ENCODE measurements at places on chromosomes 5 and 9.

- no peak for DNase-seq
Observed at GRCh38 chr9:36165826-36166167, 3.4 kb upstream of the CCIN start.

- no peak for DNase-seq
Observed at GRCh38 chr5:82387001-82387818, 109.1 kb upstream of the RPS23 start.

- DNase-seq: no peak
Observed at GRCh38 chr9:115192280-115192679, 74.3 kb upstream of the TNC start.

GRCh38 chr5:174744896-174745295 lies 20.5 kb downstream of the MSX2 start:
- no peak for DNase-seq

DNA sequence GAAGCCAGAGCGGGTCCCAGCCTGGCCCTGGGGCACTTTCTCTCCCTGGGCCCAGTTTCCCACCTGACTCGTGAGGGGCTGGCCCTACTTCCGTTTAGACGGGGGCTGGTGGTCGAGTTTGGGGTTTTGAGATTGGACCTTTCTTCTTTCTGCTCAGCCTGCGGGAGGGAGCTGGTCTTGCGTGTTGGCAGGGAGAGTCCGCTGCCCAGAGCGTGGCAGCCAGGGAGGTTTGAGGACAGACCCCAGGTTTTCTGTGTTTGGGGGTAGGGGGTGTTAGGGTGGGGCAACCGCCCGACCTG lies 6.0 kb upstream of the PITX1 start:
- DNase-seq: no peak

GRCh38 chr5:31993165-31993961 lies 180.8 kb downstream of the GOLPH3 start:
- DNase-seq: no peak

DNA sequence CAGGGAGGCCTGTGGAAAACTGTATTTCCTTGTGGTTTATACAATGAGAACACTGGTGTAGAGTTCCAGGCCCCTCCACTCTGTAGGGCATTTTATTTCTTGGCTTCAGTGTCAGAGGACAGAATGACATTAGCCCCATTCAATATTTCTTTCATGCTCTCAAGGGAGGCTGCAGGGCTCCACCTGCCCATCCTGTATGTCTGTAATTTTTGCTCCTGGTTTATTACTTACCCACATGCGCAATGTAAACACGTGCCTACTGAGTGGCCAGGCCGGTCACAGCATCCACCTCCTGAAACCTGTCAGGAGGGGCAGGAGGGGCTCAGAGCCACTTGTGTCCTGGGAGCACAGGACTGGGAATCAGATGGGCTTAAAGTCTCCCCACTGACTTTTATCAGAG lies 82.4 kb downstream of the GADD45G start:
- peak; percentile 32 for DNase-seq

- no peak for DNase-seq
Observed at GRCh38 chr5:172178991-172179989, 8.7 kb downstream of the STK10 start.

DNA sequence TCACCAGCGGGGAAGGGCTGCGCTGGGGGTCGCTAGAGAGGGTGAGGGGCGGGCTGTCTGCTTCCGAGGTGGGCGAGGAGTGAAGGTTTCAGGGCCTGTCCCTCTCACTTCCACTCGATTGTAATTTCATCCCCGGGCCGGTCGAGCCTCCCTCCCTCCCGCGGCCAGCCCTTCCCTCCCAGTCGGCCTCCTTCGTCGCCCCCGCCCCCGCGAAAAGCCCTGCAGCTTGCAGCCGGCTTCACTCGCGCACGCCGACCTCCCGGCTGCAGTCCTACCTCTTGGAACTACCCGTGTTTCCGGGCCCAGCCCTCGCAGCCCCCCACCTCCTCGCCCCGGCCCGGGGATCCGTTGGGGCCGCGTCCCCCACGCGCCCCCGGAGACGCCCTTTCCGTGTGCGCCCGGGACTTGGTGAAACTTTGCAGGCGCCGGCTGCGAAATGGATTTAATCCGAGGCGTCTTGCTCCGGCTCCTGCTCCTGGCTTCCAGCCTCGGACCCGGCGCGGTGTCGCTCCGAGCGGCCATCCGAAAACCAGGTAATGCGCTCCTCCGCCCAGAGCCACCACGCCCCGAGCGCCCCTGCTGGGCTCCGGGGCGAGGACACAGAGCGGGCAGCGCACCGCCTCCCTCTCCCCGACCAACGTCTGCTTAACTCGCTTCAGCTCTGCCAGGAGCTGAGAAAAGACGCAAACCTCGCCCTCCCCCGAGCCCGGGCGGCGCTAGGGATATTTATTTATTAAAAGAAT lies at the start of gene EGFLAM:
TSS of gene EGFLAM (plus strand) at position 241 of the 743 bp plus-strand sequence. CDS start at position 437, 196 bp downstream.
- DNase-seq: no peak

DNA sequence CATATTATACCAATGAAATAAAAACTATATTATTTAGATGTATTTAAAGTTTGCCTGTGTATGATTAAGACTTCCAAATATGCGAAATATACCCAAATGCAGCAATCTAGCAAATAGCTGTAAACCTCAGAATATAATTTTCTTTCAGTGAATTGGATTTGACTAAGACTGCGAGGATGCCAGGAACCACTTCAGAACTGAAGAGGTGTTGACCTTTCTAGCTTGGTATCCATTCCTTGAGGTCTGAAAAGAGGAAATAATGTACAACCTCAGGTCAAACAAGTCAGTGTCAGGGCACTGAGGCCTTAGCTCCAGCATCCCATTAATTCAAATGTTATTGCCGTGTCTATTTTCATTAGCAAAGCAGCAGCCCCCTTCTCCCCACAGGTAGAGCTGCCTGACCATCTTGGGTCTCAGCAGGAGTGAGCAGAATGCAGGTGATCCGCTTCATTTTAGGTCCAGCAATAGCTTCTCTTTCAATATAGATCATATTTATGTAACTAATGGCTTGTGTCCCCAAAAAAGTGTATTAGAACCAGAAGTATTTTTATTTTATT lies 100.0 kb downstream of the KIAA1958 start:
- DNase-seq: no peak

DNA sequence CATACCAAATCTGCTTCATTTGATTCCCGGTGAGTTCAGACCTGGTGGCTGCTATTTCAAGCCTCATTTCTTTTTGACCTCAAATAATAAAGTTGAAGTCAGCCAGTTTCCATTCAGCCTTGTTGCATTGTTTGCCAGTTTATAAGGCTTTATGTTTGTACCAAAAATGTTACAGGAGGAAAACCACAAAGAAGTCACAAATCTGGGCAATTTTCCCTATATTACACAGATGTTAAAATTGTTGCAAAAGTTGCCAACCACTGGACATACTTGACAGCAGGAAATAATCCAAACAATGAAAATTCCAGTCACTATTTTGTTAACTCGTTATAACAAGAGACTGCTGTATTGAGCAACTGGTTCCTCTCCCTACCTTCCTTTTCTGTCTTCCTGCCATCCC lies 1325.0 kb upstream of the DMAC1 start:
- no peak for DNase-seq

- DNase-seq: no peak
Observed at GRCh38 chr5:81393783-81394718, at the start of gene ACOT12. Gene ACOT12 (minus strand): TSS chr5:81394134. CDS start chr5:81394114, 20 bp downstream.

DNA sequence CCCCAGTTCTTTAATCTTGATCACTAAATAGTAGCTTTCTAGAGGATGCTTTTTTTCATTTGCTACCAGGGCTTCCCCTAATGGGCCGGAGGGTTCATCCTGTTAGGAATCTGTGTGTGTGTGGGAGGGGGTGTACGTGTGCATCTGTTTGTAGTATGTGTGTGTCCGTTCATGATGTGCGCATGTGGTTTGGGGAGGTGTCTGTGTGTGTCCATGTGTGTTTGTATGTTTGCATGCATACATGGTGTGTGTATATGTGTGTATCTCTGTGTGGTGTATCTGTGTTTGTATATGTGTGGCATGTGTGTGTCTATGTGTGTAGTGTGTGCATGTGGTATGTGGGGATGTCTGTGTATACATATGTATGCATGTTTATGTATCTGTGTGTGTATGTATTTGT lies 106.2 kb downstream of the SYK start:
- DNase-seq: no peak

- no peak for DNase-seq
Observed at GRCh38 chr5:144017631-144018030, 152.8 kb downstream of the YIPF5 start.

GRCh38 chr9:113533335-113534225 lies 70.1 kb downstream of the RGS3 start:
- no peak for DNase-seq

DNA sequence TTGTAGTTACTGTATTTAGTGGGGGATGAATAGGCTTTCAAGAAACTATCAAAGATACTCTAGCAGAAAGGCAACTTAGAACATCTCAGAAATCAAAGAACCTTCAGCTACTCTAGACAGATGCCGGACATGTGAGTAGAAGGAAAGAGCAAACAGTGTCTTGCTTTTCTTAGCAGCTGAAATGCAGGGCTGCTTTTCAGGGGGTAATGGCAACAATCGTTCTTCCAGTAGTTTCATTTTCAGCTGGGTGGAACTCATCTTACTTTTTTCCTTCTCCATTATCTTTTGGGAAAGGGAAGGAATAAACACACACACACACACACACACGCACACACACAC lies 281.6 kb downstream of the CRB2 start:
- DNase-seq: no peak
